Renal pelvis (tissue), 12 donors: ENCODE measurements at places on chromosomes 11 and 22. TPM values are rescaled to one million over a fixed set of nuclear protein-coding genes. Genes with fewer than 3 reads are reported as not detected.

GRCh38 chr22:46108564-46109473 is 41.5 kb upstream of the PPARA start:
- no peak for DNase-seq

DNA sequence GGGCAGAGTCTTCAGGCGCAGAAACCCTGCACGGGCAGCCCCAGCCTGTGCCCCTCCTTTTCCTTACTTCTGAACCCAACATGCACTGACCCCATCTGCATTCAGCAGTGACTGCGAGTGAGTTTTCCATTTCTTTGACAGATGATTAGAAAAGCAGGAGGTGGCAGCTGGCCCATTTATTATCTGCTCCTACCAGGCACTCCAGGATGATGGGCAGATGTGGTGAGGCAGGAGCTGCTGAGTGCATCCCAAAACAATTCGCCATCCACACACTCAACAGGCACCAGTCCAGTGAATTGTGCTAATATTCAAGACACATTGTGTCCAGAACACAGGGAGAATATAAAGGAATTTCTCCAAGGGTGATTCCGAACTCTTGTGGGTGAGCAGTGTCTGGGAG is 208.5 kb downstream of the TENM4 start:
- DNase-seq, result no peak

GRCh38 chr22:21025266-21025665 is 7.1 kb downstream of the SLC7A4 start:
- DNase-seq, result no peak

DNA sequence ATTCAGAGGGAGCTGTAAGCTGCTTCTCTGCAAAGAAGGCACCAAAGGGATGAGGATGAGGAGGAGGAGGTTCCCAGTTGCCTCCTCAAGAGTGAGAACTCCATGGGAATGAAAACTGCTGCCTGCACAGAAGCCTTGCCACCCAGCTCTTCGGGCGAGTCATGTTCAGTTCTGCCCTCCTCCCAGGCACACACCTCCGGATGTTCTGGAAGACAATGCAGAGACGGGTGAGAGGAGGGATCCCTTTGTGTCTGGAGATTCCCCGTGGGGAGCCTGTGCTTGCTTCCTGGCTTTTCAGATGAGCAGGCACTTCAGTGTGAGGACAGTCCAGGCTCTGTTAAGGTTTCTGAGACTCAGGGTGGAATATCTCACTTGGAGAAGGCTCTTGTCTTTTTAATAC is 295.6 kb downstream of the DDX10 start:
- no peak for DNase-seq

DNA sequence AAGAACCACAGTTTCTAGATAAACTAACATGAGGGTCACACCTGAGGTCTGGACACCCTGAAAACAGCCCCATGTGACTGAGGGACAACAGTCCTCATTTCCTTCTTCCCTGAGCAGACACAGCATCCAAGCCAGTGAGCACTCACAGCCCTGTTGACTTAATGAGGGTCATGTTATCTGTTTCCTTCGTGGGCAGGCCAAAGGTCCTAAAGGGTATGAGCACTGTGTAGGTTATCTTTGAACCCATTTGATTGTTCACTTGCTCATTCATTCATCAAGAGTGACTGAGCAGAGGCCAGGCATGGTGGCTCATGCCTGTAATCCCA is 170.7 kb upstream of the B3GAT1 start:
- no peak for DNase-seq

GRCh38 chr11:73293356-73293936 is 14.6 kb upstream of the ARHGEF17 start:
- DNase-seq, result no peak

DNA sequence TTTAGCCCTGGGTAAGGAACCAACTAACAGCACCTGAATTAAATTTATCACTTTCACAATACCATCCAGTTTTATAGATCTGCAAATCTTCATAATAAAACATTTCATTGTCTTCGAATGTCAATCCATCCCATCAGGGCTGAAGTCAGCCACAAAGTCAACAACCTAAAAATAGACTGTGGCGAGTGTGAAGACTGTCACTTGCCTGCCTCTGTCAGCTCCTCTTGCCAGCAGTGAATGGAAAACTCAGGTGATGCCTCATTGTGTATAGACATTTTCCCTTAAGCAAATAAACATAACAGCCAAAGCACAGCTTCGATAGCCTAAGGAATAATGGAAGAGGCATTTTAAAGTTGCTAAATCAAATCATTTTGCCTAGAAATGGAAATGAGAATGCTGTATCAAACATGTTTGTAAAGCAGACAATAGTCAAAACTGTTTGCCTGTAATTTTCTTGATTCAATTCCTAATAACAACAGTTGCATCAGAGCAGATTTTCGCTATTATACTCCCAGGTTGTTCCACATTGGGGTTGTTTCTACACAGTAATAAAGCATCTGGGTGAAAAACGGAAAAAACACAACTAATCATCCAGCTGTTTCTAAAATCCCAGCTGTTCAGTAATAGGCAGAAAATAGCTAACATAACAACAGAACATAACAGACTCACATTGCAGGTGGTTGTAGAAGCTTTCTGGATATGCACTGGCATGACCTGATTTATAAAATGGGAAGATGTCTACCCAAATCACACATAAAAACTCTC is 15.7 kb downstream of the KCNA4 start:
- no peak for DNase-seq

DNA sequence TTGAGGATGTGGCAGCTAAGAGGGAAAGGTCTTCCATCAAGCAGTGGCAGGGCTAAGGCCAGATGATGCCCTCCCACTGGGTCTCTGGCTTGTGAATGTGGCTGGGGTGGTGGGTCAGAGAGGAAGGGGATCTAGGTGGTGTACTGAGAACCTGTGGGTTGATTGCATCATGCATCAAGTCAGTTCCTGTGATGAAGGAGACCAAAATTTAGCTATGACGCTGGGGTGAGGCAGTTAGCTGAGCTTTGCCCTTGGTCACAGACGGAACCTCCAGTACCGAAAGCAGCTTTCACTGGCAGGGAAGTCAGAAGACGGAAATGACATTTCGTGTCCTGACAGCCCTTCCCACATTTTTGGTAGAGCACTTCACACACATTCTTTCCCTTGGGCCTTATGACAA is 20.7 kb downstream of the ATG16L2 start:
- DNase-seq, result no peak

DNA sequence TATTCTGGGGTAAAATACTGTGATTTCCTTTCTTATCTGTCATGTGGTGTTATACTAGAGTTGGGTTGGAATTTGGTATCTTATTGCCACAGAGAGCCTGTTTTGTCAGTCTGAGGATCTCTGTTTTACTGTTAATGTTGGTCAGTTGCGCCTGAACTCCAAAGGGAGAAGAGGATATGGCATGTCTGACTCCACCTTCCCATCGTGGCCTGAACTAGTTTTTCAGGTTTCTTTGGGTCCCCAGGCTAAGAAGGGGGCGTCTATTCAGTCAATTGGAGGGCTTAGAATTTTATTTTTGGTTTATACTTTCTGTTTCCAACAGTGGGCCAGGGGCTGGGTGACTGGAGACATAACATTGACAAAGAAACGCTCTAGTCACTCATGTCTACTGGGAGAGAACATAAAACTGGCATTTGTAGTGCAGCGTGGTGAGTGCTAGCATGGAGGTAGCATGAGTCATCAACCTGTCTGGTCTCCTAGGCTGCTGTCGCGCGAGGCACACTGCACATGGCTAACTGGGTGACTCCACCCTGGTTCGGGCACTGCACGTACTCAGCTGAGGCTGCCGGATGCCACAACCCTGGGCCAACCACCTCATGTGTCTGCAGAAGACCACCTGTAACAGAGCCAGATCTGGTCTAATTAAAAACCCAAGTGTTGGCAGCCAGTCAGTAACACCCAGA is 120.1 kb upstream of the OR9Q1 start:
- DNase-seq, result no peak

GRCh38 chr22:41091132-41092022 is 1.0 kb upstream of the EP300 start:
- peak; percentile 99 for DNase-seq

DNA sequence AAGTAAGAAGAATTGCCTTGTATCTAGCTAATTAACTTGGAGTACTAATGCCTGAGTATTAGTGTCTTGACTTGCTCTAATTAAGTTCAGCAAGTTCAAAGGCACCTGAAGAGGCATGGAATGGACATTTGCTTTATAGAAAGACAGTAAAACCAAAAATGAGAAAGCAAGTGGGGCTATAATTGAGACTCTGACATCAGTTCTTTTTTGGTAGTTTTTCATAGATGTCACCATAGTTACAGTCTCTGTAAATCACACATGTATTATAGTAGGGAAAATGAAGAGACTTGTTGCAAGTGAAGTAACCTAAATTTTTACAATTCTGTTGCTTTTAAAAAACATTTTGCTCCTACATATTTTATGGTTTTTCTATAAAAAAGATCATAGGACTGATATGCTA is 178.0 kb downstream of the HIPK3 start:
- DNase-seq, result no peak

DNA sequence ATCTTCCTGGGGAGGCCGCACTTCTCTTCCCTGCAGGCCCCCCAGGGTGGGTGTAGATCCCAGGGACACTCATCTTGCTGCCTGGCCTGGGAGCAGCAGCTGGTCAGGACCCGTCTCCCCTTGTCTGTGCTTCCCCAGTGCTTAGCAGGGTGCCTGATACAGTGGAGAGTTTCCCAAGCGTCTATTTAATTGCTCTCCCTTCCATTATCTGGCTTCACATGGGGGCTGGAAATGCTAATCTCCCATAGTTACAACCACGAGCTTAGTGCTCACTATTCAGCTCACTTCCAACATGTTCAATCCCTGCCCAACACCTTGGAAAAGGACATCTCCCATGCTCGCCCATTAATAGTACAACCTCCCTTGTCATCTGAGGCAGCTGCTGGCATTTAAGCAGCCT is 100.5 kb downstream of the DSCAML1 start:
- no peak for DNase-seq

DNA sequence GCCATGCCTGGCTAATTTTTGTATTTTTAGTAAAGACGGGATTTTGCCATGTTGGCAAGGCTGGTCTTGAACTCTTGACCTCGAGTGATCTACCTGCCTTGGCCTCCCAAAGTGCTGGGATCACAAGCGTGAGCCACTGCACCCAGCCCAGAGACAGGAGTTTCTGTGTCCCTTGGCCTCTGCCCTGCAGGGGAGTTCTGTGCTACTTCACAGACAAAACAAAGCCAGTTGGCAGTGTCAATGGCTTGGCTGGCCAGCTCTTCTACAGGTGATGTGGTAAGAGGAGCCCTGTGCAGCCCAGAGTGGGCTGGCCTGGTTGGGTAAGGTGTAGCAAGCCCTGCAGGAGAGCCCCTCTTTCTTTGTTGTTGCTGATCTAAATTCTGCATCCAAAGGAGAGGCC is 60.5 kb upstream of the SHISAL1 start:
- DNase-seq, result no peak

GRCh38 chr11:13013054-13013488 is 4.0 kb downstream of the RASSF10 start:
- no peak for DNase-seq

GRCh38 chr22:28032861-28033260 is 113.8 kb upstream of the PITPNB start:
- no peak for DNase-seq

- no peak for DNase-seq
Measured at GRCh38 chr22:38953577-38954413, 3.6 kb upstream of the APOBEC3A start.

- no peak for DNase-seq
Measured at GRCh38 chr11:73797457-73797856, 9.8 kb downstream of the MRPL48 start.

- no peak for DNase-seq
Measured at GRCh38 chr11:98800696-98801095, 220.1 kb upstream of the CNTN5 start.

GRCh38 chr11:17162376-17162775 is 45.4 kb downstream of the PIK3C2A start:
- DNase-seq, result no peak

DNA sequence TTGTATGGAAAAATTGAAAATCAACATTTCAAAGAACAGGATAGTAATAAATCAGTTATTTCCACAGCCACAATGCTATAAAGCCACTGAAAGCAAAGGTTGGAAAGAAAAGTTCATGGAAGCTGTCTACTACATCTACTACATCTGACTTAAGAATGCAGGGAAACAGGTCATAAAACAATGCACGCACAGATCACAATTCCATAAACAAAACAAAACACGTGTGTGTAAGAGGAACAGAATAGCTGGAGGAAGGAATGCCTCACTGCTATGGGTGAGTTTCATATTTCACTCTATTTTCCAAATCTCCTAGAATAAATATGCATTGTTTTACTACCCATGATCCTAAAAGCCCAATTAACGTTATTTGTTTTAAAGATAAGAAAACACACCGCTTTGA is 66.3 kb downstream of the NCAPD3 start:
- DNase-seq, result no peak

DNA sequence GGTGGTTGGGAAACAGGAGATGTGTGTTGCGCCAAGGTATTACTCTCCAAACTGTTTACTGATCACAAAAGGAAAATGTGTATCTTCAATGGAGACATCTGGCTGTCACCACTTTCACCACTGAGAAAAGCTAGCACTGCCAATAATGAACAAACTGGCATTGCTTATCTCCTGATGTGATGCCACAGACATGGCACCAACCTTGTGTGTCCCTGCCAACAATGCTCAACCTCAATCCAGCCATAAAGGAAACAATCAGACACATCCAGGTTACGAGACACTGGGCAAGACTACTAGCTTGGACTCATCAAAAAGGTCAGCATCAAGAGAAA is 28.1 kb downstream of the GNB1L start:
- DNase-seq, result no peak

The SCUBE2 gene
- polyA plus RNA-seq, result 7.5 TPM

The VWA5A gene
- 15.6 TPM for polyA plus RNA-seq

The USP2 gene
- polyA plus RNA-seq, result 9.0 TPM

The RAC2 gene
- polyA plus RNA-seq, result 6.3 TPM

The CATSPERZ gene
- polyA plus RNA-seq, result not detected

The MMP27 gene
- polyA plus RNA-seq, result not detected

The CCDC73 gene
- polyA plus RNA-seq, result 0.23 TPM
